ENCODE measurements at places on chromosomes 6 and 20.

DNA sequence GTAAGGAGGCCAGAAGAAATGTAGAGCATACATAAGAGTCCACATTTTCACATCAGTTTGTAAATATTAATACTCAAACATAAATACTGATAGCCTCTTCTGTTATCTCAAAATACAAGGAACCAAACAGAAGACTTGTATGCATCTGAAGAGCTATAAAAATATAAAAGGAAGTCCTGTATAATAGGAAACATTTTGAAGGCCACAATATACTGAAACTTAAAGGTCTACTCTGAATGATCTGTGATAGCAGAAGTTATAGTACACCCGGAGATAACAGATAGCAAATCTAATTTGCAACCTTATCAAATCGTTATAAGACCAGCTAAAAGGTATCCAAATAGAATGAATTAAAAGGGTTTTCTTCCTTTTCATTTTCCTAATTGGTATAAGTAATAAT, 111.2 kb downstream of the HIVEP2 start:
- DNase-seq: no peak

DNA sequence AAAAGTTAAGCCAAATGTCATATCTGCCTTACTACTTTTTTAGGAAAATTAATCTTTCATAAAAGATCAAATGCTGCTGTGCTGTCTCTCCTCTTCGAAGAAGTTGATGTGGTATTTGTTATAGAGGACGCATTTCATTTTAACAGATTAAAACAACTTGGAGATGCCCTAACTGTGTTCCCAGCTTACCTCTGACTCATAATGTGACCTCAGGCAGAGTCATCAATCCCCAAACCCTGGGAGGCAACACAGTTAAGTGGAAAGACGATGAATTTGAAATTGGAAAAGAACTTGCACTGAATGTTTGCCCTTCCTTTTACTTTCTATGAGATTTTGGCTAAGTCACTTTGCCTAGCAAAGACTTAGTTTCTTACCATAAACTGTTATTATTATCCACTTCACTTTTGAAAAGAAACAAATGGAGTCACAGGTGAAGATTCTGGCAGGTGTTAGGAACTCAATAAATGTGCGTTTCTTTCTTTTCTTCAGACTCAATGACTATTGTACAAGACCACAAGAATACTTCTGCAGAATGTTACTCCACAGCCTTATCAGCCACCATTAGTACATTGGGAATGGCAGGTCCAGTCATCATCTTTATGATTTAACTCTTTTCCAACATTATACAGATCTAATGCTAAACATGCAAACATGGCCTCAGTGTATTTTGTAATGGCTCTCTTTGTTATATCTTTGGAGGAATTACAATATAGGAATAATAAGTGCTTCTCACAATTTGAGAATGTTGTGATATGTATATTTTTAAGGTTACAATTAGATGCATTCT, 102.6 kb downstream of the COL21A1 start:
- DNase-seq: no peak

DNA sequence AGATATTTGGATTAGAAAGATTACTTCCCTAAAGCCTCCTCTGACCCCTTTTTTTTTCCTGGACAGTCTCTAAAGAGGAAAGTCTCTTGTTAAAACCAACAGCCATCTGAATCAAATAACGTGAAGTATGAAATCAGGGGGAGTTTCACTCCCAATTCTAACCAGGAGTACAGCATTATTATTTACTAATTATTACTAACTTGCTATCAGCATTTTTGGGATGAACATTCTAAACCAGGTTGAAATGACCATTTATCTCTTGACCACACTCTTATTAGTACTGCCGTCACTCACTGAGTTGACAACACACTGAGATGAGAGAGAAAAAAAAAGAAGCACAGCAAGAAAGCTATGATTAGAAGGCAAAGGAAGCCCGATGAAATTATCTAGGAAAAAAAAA, 114.4 kb upstream of the BCLAF1 start:
- no peak for DNase-seq

DNA sequence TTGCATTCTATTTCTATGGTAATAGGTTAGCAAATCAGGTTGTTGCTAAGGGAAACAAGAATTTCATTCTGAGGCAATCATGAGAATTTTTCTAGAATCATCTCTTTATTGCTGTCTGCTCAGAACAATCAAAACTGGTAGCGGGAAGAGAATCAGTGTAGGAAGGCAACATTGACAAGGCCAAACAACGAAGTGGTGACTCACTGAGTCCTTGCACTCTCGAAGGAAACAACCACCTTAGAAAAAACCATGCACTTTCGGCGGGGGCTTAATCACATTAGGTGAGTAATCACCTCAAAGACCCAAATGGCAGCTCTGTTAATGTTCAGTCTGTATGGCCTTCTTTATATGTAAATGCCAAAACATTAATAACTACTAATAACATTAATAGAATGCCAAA, 78.8 kb upstream of the MAP7 start:
- no peak for DNase-seq

- DNase-seq: no peak
Measured at GRCh38 chr20:50445354-50446151, 64.6 kb upstream of the PTPN1 start.

DNA sequence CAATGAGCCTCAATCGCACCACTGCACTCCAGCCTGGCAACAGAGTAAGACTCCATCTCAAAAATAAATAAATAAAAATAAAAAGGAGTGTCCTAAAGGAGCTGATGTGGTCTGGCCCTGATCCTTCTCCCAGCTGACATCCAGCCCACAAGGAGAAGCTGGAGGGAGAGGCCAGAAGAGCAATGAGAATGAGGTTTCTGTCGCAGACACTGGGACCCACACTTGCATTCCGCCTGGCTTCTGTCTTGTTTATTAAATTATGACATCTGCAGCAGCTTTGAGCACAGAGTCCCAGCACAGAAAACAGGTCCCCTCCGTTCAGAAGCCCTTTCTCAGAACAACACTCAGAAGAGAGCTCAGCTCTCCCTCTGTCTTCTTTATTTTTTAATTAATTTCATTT, 10.3 kb upstream of the E2F1 start:
- DNase-seq: no peak

- no peak for DNase-seq
Measured at GRCh38 chr6:90222724-90223198, 73.9 kb downstream of the BACH2 start.

- no peak for DNase-seq
Measured at GRCh38 chr20:45581702-45582101, 2.6 kb upstream of the WFDC8 start.

- DNase-seq: peak; percentile 50
Measured at GRCh38 chr20:63625771-63626423, 1.0 kb downstream of the GMEB2 start.

- no peak for DNase-seq
Measured at GRCh38 chr6:8852332-8852731, 417.0 kb upstream of the SLC35B3 start.

DNA sequence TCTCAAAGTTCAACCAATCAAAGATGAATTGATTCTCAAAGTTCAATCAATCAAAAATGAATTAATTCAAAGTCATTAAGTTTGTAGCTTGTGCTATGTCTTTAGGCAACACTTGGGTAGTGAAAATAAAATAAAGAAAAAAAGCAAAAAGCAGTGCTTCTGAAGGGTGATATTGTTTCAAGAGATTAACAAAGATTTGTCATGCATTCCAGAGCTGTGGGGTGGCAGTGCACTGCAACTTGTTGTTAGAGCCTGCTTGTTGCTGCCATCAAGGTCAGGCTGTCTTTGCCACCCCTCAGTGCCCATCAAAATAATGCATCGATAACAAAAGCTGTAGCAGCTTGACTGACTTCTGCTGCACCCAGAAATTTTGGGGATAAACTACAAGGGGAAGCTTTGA, 128.6 kb downstream of the RNF144B start:
- DNase-seq: no peak

- no peak for DNase-seq
Measured at GRCh38 chr6:121809211-121809610, 373.8 kb downstream of the GJA1 start.

GRCh38 chr20:15675061-15675514, 898.2 kb downstream of the KIF16B start:
- DNase-seq: no peak

DNA sequence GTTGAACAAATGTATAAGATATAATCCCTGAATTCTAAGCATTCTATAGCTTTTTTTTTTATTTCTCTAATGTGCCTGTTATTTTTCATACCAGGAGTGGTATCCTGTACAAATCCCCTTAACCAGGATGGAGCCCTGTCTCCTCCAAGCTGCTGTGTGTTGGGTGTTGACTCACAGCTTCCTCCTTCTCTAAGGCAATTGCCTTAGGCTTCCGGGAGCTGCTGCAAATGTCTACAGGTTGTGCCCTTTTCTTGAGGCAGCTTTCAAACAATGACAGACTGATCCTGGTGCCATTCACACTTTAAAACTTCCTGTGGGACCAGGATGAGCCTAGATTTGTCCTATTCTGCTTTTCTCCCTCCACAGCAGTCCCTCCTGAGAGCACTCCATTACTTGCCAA, 173.2 kb downstream of the BTBD3 start:
- no peak for DNase-seq

GRCh38 chr6:120671519-120671918, 662.8 kb downstream of the TBC1D32 start:
- DNase-seq: peak; percentile 32

GRCh38 chr6:118881440-118882313, 12.3 kb upstream of the ASF1A start:
- DNase-seq: no peak

DNA sequence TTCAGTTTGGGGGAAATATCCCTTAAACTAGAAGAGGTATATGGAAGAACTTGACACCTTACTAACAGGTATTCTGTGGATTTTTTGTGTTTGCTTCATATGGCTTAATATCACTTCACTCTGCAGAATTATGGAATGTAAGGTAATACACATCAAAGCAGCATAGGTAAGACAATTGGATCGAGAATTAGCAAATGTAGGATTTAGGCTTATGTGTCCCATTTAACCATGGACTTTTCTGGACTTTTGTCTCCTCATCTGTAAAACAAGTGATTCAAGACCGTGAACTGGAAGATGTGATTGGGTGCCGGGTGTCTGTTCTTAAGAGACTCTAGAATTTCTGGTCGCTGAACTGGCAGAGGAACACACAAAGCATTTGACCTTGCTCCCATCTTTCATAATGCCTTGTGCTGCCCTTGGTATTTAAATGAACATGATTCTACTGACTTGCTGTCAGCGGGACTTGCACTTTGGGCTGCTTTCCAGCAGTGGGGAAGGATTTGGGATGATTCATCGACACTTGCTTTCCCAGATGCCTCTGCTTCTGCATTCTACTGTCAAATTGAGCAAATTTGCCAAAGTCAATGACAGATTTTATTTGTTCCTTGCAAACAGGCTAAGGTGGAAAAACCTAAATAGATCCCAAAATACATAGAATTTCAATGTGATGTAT, 199.8 kb downstream of the PLCB1 start:
- no peak for DNase-seq

DNA sequence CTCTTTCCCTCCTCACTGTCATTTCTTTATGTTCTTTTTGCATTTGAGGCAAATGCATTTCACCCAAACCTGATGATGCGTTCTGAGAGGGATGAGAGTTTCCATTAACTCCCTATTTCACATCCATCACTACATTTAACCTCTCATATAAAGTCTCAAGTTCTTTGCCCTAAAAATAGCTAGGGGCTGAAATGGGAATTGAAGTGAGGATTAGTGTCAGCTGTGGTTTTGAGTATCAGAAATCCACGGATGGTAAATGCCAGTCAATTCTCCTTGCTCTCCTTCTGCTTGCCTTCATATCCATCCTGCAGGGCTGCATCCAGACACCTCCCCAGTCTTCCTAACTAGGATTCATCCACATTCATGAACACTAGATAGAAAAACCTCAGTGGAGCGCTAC, 10.0 kb upstream of the DTNBP1 start:
- no peak for DNase-seq

DNA sequence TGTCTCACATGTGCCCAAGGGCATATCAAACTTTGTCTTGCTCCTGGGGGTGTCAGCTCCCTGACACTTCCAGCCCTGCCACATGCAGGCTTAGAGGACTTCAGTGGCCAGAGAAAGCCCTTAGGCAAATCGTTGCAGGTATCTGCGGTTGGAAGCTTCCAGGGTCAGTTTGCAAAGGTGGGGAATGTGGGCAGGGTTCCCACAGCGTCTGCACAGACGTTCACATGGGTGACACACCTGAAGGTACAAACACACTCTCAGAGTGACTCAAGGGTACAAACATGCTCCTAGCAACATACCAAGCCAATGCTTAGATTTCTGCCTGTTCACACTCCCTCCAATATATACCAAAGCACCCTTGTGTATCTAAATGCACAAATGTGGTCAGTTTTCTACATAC, 30.0 kb downstream of the VSTM2L start:
- DNase-seq: peak; percentile 8

- DNase-seq: no peak
Measured at GRCh38 chr20:38889792-38890496, 36.3 kb upstream of the FAM83D start.

DNA sequence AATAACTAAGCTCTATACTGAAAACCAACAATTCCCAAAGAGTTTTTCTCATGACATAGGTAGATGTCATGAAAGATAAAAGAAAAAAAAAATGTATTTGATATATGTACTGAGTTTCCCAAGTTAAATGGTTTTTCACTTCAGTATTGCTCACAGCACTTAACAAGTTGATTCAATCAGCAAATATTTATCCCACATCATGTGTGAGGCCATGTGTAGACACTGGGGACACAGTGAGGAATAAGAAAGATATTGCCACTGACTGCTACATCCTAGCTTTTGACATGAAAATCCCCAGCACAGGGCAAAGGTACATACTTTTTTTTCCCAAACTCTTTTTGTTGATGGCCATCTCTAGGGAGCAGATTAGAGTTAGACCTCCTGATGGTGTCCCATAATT, 25.3 kb downstream of the SPTLC3 start:
- DNase-seq: no peak

GRCh38 chr6:15378866-15379265, 133.0 kb downstream of the JARID2 start:
- DNase-seq: no peak

GRCh38 chr6:41815587-41815986, 28.1 kb downstream of the TOMM6 start:
- DNase-seq: no peak

DNA sequence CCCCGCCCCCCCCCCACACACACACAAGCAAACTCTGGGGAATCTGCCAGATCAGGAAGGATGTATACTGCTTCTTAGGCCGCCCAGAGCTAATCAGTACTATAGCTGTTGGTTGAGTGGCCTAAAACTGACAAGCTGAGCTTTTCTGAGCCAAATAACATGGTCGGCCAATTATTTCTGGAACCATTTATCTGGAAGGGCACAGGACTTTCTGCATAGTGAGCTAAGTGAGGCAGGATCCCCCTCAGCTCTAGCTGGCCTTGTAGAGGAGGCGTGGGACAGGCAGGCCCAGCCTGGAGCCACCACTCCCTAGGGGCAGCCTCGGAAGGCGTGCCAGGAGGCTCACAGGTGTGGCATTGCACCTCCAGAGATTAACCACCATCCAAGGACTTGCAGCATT, 200.1 kb downstream of the TMEM242 start:
- DNase-seq: no peak

- no peak for DNase-seq
Measured at GRCh38 chr6:108544606-108545005, 16.1 kb upstream of the FOXO3 start.
